ENCODE measurements at places on chromosomes 5 and 9. TPM values are rescaled to one million over a fixed set of nuclear protein-coding genes. Genes with fewer than 3 reads are reported as not detected.

DOCK8 gene
- total RNA-seq: not detected

PDGFRB gene
- total RNA-seq: 52.9 TPM

CACFD1 gene
- 9.6 TPM for total RNA-seq

PCDHGA5 gene
- 0.98 TPM for total RNA-seq

CTSL gene
- total RNA-seq: 97.5 TPM

CER1 gene
- not detected for total RNA-seq

BHMT2 gene
- total RNA-seq: 3.3 TPM

PLAC8L1 gene
- not detected for total RNA-seq

SEMA4D gene
- total RNA-seq: under 0.01 TPM

GRM6 gene
- not detected for total RNA-seq

PDCD1LG2 gene
- 4.3 TPM for total RNA-seq

ADAMTS12 gene
- 18.6 TPM for total RNA-seq

SLC45A2 gene
- total RNA-seq: not detected

PRDM9 gene
- total RNA-seq: not detected

PCDHB14 gene
- 0.59 TPM for total RNA-seq

SLC4A9 gene
- total RNA-seq: not detected

SOHLH1 gene
- total RNA-seq: not detected

LCN1 gene
- total RNA-seq: not detected

QRFP gene
- total RNA-seq: not detected

PRR16 gene
- 3.7 TPM for total RNA-seq

CORO2A gene
- 0.15 TPM for total RNA-seq

ABLIM3 gene
- total RNA-seq: 6.5 TPM

WWC1 gene
- 0.38 TPM for total RNA-seq

KCNMB1 gene
- not detected for total RNA-seq

FBP1 gene
- total RNA-seq: 0.08 TPM

HRCT1 gene
- 12.0 TPM for total RNA-seq

SMIM33 gene
- not detected for total RNA-seq

GRIA1 gene
- 2.1 TPM for total RNA-seq

FBLL1 gene
- total RNA-seq: 3.0 TPM

ADRB2 gene
- 1.1 TPM for total RNA-seq

ITK gene
- total RNA-seq: not detected

BNC2 gene
- total RNA-seq: 29.6 TPM

PRUNE2 gene
- 7.7 TPM for total RNA-seq

SPINK13 gene
- total RNA-seq: not detected

TXNDC8 gene
- total RNA-seq: not detected

CCDC107 gene
- total RNA-seq: 17.8 TPM

STING1 gene
- total RNA-seq: 47.8 TPM

PTPDC1 gene
- total RNA-seq: 9.5 TPM

ADCY2 gene
- under 0.01 TPM for total RNA-seq

WNT8A gene
- total RNA-seq: not detected

KLHL9 gene
- 31.9 TPM for total RNA-seq

RGS7BP gene
- total RNA-seq: 0.83 TPM

PCDHB13 gene
- total RNA-seq: 0.59 TPM

CYLC2 gene
- not detected for total RNA-seq

ECSCR gene
- total RNA-seq: 12.6 TPM

CYSRT1 gene
- 0.12 TPM for total RNA-seq

ENTREP1 gene
- total RNA-seq: 0.23 TPM

BTNL9 gene
- not detected for total RNA-seq

IL3 gene
- total RNA-seq: not detected

NMUR2 gene
- not detected for total RNA-seq

GRXCR2 gene
- total RNA-seq: not detected

PCDHGA6 gene
- total RNA-seq: 2.3 TPM

C9orf50 gene
- not detected for total RNA-seq

LIX1 gene
- not detected for total RNA-seq

SPOCK1 gene
- total RNA-seq: 727 TPM

ANKRD18B gene
- not detected for total RNA-seq

PCDHGA10 gene
- 4.2 TPM for total RNA-seq

OTULINL gene
- 0.08 TPM for total RNA-seq

MORN5 gene
- not detected for total RNA-seq
